ENCODE measurements at places on chromosomes 3 and 15.

DNA sequence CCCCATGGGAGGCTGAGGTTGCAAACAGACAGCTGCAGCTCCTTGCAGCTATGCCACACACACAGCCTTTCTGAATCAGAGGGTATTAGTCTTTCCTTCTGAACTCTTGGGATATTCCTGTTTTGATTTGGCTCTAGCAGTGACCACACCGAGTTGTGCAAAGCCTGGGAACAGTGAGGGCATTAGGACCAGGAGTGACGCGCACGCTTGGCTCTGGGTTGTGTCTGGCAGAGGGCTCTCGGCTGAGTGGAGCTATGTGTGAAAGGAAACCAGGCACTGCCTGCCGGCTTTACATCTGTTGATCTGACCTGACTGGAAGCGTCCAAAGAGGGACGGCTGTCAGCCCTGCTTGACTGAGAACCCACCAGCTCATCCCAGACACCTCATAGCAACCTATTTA is at the start of gene GALNT15:
Gene GALNT15 (plus strand): TSS at position 292 of the 400 bp plus-strand sequence. CDS start 472 bp downstream, outside the sequence.
- DNase-seq, result no peak

- DNase-seq, result no peak
Measured at GRCh38 chr3:55795746-55796145, 308.6 kb upstream of the WNT5A start.

DNA sequence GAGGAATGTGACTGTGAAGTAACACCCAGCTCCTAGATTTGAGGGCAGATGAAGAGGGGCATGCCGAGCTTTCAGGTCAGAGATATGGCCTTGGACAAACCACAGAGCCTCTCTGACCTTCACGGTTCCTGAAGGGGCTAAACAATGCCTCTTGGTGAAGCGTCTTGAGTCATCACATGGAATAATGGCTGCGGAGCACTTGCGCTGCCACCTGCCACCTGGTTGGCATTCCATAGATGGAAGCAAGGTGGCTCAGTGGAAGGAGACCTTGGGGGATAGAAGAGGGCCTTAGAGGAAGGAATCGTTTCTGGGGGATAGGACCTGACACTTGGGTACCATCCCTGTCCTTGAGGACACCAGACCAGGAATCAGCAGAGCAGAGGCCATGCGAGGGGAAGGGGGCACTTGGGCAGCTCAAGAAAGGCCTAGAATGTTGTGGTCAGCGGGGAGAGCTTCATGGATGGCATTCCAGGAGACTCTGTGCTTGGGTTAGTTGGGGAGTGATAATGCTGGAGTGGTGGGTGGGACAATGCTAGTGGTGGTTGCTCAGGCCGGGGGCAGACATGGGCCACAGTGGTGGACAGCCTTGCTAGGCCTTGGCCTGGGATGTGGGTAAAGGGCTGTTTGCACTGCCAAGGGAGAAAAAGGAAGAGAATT is 12.6 kb downstream of the MRAS start:
- DNase-seq, result no peak

GRCh38 chr15:71691458-71692417 is 118.6 kb upstream of the NR2E3 start:
- no peak for DNase-seq

- DNase-seq, result peak; percentile 19
Measured at GRCh38 chr3:58349792-58350626, 17.3 kb downstream of the PXK start.

GRCh38 chr15:22887157-22887951 is 48.9 kb downstream of the NIPA2 start:
- DNase-seq, result no peak

DNA sequence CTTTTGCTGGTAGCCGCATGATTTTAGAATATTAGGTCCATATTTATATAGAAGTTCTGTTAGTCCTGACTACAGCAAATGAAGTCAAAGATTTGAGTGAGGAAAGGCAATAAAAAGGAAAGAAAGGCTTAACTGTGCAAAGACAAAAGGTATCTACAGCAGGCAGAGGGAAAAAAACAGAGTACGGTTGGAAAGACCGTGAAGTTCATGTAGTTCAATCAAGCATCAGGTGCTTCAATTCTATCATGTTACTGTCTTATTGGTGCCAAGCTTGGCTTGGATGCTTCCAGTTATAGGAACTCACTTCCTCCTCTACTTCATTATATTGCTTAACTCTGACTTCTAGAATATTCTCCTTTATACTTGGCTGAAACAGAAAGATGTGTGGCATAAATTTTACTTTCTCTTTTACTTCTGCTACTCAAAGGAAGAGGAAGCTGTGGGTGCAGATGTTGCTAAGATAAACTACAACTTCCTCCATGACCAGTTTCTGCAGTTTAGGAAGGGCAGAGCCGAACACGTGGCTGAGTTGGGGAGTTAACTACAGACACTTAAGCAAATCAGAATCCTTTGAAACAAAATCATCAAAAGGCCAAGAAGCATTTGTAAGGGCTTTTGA is 72.6 kb upstream of the ZBED2 start:
- DNase-seq, result peak; percentile 86

DNA sequence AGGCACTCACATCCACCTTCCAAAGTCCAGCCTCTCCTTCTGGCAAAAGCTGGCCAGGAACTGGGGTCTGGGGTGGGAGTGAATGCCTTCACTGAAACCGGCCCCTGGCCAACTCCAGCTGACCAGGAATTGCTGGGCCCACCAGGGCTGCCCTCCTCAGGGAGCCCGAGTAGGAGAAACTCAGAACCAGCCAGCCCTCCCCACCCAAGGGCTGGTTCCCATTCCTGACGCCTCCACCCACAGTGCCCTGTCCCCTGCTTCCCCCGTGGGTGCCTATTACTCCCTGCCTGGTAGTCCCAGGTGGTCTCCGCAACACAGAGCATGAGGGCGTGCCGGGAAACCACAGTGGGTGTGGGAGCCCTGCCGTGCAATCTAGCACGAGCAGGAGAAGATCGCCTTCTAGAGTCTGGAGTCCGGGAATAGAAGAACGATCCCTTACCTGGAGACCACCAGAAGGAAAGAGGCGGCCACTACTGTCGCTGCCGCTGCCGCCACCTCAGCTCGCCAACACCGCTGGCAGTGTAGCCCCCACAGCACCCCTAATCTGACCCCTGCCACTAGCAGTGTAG is 178.8 kb downstream of the POTEB3 start:
- no peak for DNase-seq

- no peak for DNase-seq
Measured at GRCh38 chr3:9928158-9928557, 5.5 kb upstream of the CRELD1 start.

GRCh38 chr3:78426454-78426853 is 1341.3 kb downstream of the ROBO1 start:
- no peak for DNase-seq

GRCh38 chr3:51311055-51311454 is 74.0 kb upstream of the MANF start:
- peak; percentile 34 for DNase-seq

- no peak for DNase-seq
Measured at GRCh38 chr15:73948982-73949381, 22.7 kb downstream of the LOXL1 start.

DNA sequence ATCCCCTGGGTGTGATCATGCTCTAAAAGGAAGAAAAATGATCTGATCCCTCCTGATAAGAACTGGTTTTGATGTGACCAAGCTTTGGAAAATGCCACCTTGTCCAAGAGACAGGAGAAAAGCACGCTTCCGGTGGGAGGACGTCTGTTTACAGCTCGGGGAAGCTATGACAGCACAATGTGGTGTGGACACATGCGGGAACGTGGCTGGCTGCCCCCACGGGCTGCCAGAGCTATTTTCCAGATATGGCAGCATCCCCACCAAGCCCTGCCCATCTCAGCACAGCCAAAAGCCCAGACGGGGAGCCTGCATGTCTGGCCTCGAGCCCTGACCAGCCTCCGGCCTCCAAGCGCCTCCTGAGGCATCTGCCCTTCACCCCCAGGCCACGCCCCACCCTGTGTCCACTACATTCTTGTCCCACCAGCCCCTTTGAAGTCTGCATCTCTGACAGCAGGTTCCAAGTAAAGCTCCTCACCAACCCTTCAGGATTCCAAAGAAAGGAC is 63.2 kb upstream of the HRH1 start:
- DNase-seq, result no peak

DNA sequence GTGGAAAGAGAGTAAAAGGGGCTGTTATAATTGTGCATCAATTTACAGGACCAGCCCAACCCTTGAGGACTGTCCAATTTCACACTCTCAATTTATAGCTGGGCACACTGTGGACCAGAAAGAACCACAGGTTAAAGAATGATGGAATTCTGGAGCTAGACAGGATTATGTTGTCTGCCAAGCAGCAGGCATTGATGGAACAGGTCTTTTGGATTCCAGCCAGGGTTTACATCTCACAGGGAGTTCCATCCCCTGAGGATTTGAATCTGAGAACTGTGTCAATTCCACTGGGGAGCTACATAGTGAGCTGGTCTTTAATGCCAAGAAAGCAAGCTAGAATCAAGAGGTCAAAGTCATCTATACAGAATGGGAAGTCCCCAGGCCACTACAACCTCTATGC is 389.5 kb upstream of the WNT5A start:
- no peak for DNase-seq

DNA sequence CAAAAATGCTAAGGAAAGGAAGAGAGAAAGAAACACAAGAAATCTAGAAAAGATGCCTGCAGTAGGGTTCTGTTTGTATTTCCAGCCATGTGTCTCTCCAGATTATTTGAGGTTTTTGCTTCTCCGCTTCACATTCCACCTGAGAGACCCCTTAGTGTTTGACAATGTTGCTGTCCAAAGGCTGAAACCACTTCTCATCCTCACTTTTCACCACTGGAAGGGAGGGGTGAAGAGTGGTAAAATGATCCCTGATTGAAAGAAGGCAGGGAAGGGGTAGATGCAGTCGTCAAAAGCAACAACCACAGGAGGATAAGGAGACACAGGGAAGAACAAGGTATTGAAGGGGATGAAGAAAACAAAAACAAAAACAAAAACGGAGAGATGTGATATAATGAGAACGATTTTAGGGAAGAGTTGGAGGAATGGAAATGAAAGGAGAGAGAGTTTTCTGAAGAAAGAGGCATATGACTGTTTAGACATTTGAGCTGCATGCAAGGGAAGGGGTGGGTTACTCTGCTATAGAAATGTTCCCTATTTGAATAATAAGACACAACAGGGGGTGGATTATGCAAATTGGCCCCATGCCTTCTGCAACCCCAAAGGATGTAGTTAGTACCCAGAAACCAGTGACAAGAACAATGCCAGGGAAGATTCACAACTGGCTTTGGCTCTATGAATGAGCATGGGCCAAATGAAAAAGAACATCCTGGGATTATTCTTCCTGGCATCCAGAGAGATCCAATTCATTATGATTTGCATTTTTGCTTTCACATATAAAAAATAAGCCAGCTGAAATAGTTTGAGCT is 235.9 kb downstream of the GAP43 start:
- no peak for DNase-seq

- no peak for DNase-seq
Measured at GRCh38 chr3:120432150-120432860, 18.5 kb downstream of the FSTL1 start.

All from hematopoietic multipotent progenitor cell treated with erythropoietin and hydrocortisone succinate and interleukin-3 and kit ligand, for 8 days (in vitro differentiated cells).